Stimulated activated CD4-positive, alpha-beta T cell treated with anti-CD3 and anti-CD28 coated beads, Interleukin-4, amount 100 ng/mL, for 24 hours (primary cell): ENCODE measurements at places on chromosomes 12 and 14.

GRCh38 chr12:131010396-131011131 lies 56.9 kb downstream of the ADGRD1 start:
- no peak for DNase-seq

- no peak for DNase-seq
These were observed 371.4 kb upstream of the TMTC1 start for GRCh38 chr12:30155001-30155730.

DNA sequence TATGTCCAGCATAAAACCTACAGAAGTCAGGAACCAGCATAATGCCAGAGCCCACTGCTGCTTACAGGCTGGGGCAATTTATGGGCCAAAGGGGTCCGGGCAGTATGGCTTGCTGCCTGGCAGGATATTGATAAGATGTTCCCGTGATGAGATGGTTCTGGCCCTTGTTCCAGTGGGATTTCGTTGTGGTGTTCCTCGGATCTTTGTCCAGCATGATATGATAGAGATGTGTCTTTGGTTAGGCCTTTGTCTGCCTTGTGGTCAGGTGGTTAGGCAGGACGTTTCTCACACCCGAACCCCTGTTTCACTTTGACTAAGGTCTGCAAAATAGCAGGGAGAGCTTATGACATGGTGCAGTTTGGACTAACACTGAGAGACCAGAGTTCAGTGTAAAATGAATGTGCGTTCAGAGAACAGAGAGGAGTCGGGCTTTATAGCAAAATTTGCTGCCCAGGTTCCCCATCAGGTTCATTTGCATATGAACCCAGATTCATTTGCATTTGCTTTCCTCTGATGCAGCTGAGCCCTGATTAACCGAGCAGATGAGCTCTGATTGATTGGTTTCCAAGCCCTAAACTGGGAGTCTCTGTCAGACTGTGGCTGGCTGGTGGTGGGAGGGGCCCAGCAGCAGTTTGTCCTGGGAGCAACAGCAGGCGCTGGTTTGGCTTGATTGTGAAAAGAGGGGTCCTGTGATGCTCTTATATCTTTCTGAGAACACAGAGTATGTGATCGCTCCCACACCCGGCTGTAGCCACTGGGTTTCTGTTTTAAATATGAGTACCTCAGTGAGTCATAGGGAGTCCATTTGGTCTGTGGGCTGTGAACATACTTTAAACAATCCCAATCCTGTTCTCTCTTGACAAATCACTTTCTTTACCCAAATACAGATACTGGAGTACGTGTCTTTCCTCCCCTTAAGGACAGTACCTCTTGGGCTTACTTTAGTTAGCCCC lies 156.3 kb upstream of the PZP start:
- peak; percentile 36 for DNase-seq

DNA sequence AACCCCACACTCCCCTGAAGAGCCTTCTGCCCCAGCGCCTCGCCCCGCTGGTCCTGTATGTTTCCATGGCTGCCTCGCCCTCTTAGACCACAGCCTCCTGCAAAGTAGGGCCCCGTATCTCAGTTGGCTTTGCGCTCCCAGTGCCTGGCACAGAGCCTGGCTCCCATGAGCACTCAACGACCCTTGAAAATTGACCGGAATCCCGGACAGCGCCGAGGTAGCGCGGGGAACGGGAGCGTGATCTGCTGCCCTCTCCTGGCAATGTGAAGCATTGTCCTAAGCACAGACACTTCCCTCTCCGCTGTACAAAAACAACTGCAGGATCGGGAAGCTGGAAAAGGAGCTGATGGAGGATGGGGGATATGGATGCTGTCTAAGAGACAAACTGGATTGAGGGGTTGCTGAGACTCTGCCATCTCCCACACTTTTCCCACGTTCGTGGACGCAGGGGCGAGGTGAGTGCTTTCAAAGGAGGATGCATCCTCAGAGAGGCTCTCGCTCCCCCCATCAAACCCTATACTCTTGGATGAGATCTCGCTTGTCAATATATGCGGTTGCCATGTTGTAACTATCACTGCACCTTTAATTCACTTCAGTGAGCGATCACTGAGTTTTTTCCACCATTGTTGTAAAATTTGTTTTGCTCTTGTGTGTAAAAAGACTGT lies 10.7 kb upstream of the FKBP4 start:
- peak; percentile 48 for DNase-seq

GRCh38 chr14:59455411-59455810 lies 9.8 kb downstream of the GPR135 start:
- DNase-seq: no peak

DNA sequence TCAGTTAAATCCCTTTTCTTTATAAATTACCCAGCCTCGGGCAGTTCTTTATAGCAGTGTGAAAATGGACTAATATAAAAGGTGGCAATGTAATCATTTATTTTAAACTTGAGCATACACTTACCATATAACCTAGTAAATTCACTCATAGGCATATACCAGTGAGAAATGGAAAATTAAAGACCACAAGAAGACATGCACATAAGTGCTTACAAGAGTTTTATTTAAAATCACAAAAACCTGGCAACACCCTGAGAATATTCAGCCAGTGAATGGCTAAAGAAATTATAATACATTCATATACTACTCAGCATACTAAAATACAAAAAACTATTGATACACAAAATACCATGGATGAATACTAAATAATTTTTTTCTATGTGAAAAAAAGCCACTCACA lies 1017.5 kb upstream of the TMEM132C start:
- DNase-seq: no peak

GRCh38 chr14:90457186-90457585 lies 60.4 kb downstream of the CALM1 start:
- no peak for DNase-seq
